Activated gamma-delta T cell treated with Interleukin-2 at 50 U/mL for 16 hours (primary cell): ENCODE measurements at places on chromosomes 6 and 20.
A peak's percentile ranks its signal among the peaks of the same experiment; 100 is the strongest.

- DNase-seq = no peak
Observed at GRCh38 chr6:166595061-166595780, 8.7 kb upstream of the RAMACL start.

- no peak for DNase-seq
Observed at GRCh38 chr6:42099340-42100028, 42.9 kb downstream of the C6orf132 start.

- DNase-seq = no peak
Observed at GRCh38 chr6:85092226-85092625, 327.8 kb upstream of the TBX18 start.

DNA sequence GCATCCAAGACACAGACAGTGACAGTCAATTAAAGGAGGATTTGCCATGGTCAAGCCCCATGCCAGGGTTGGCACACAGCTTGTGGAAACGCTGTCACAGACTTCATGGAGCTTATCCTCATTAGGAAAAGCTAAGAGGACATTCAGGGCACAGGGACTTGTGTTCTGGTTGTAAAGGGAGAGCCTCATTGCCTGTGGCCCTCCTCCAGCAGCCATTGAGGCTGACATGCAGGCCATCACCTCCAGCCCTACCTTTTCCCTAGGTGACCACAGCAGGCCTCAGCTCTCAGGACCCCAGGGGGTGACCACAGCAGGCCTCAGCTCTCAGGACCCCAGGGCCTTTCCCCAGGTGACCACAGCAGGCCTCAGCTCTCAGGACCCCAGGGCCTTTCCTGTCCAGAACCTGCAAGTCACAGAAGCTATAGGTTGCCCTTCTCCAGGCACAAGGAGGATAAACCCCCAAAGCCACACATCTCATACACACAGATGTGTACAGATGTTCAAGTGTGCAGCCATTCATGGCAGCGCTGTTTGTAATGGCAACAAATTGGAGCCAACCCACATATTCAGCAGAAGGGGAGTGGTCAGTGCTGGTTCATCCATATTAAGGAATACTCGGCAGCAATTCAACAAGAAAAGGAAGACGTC, 26.1 kb downstream of the DUSP22 start:
- no peak for DNase-seq

GRCh38 chr6:11207199-11207968, 25.1 kb downstream of the NEDD9 start:
- DNase-seq = no peak

GRCh38 chr20:51318058-51318949, 224.2 kb downstream of the NFATC2 start:
- peak; percentile 45 for DNase-seq

GRCh38 chr20:15576411-15576810, 996.8 kb downstream of the KIF16B start:
- no peak for DNase-seq

- no peak for DNase-seq
Observed at GRCh38 chr6:14476793-14477531, 359.4 kb downstream of the CD83 start.

DNA sequence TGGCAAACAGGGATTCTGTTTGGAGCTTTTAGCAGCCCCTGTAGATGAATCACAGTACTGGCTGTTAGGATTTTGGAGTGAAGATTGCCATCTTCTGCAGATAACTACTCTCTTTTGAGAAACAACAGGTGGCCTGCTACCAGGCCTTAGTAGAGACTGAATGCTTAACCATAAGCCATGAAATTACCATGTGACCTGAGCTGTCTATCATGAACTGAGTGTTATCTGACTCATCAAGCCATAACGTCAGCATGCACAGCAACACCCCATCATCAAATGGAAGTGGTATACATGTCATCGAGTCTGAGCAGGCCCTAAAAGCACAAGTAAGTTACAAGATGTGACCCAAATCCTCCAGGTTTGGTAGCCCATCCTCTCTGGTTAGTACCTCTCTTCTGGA, 132.6 kb downstream of the GPR63 start:
- DNase-seq = no peak

- DNase-seq = peak; percentile 57
Observed at GRCh38 chr6:26223650-26224546, 136.7 kb downstream of the HFE start.

DNA sequence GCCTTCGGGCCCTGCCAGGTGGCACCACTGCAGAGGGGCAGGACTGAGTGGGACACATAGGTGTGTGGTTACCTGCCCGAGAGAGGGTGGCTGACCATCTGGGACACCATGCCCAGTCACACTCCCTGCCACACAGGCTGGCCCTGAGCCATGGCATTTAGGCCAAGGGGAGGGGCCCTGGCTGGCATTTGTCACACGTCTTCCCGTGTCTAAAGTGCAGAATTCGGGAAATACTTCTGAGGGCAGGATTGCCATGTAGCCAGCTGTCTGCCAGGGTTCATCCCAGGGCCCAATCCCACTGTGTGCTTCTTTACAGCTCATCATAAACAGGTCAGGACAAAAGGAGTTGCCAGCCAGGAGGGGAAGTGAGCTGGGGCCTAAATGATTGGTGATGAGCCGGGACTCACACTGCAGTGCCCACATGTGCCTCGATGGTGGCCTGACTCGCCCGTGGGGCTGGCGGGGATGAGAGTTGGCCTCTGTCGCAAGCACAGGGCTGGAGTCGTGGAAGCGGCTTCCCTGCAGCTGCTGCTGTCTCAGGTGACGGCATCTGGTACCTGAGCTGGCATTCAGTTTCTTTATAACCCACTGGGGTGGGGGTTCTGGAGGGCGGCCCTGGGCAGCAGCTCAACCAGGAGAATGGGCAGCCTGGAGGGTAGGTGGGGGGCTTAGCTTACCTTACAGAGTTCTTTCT, 5.9 kb upstream of the UNC93A start:
- DNase-seq = no peak

- no peak for DNase-seq
Observed at GRCh38 chr6:329888-330691, 37.8 kb downstream of the DUSP22 start.

GRCh38 chr6:146805546-146806325, 207.0 kb downstream of the ADGB start:
- no peak for DNase-seq

DNA sequence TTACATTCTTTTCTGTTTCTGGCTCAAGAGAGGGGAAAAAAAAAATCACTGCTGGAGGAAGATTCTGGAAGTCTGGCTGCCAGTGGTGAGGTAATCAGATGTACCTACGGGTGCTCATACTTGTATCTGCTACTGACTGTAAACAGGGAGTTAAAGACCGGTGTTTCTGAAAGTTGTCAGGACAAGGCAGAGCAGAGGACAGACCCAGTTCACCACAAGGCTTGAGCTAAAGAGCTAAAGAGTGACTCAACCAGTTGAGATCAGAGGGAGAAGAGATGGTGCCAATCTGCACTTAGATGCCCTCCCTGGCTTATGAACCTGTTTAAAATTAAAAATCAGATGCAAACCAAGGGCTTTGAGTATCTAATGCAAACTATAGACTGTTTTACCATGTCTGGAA, 55.4 kb downstream of the CEP162 start:
- DNase-seq = no peak

GRCh38 chr6:26157251-26158075, 70.2 kb downstream of the HFE start:
- DNase-seq = no peak

GRCh38 chr6:17865798-17866725, 121.4 kb downstream of the KIF13A start:
- DNase-seq = no peak
